ENCODE measurements at places on chromosomes 12 and 14.

DNA sequence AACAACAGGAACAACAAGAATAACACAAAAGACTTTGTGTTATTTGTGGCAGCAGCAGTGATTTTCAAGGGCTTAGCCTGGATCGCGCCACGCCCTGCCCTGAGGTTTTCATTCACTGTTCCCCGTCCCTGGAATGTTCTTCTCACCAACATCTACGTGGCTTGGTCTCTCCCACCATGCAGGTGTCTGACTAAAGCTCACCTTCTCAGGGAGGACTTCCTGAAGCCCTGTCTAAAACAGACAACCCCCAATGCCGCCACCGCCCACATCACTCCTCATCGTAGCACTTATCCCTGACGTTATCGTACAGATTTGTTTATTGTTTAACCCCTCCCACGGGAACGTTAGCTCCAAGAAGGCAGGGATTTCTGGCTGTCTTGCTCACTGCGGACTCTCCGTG lies 40.4 kb downstream of the P2RX4 start:
- no peak for DNase-seq

GRCh38 chr14:37970696-37971095 lies 237.0 kb upstream of the SSTR1 start:
- no peak for DNase-seq

GRCh38 chr14:50670866-50671256 lies 2.8 kb upstream of the SAV1 start:
- no peak for DNase-seq

DNA sequence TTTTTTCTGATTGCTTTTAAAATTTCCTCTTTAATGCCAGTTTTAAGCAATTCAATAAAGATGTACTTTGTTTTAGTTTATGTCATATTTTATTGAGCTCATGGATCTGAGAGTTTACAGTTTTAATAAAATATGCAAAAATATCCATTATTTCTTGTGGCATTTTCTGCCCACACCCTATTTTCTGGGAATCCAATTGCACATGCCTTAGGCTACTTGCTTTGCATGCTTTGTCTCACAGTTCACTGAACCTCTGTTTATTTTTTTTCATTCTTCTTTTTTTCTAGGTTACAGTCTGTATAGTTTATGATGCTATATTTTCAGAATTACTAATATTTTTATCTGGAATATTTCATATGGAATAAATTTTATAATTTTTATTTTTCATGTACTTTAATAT lies 1258.0 kb downstream of the FSCB start:
- DNase-seq, result no peak

GRCh38 chr12:530308-530707 lies 70.6 kb downstream of the B4GALNT3 start:
- DNase-seq, result no peak

GRCh38 chr14:61188978-61189808 lies 91.9 kb downstream of the TMEM30B start:
- DNase-seq, result no peak

DNA sequence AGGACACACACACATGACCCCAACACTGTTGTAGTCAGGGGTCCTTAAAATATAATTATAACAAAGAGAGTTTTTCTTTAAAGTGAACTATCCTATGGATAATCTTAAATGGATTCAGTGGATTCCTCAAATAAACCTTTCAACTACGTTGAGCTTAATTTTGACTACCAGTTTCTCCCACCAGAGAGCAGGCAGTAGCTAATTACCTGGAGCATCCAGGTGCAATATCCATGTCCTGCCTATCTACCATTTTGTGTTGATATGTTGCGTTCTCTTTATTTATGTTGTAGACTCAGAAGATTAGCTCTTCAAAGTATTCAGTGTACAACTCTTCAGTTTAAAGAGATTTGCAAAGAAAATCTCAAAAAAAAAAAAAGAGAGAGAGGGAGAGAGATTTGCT lies 127.2 kb upstream of the GZMB start:
- no peak for DNase-seq

- DNase-seq, result no peak
Observed at GRCh38 chr14:85301506-85301905, 228.4 kb upstream of the FLRT2 start.

GRCh38 chr14:71418532-71419245 lies 511.4 kb downstream of the PCNX1 start:
- DNase-seq, result no peak

DNA sequence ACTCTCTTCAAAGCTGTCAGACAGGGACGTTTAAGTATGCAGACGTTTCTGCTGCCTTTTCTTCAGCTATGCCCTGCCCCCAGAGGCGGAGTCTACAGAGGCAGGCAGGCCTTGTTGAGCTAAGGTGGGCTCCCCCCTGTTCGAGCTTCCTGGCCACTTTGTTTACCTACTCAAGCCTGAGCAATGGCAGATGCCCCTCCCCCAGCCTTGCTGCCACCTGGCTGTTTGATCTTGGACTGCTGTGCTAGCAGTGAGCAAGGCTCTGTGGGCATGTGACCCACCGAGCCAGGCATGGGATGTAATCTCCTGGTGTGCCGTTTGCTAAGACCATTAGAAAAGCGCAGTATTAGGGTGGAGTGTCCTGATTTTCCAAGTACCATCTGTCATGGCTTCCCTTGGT lies 900.4 kb upstream of the MDGA2 start:
- DNase-seq, result no peak

DNA sequence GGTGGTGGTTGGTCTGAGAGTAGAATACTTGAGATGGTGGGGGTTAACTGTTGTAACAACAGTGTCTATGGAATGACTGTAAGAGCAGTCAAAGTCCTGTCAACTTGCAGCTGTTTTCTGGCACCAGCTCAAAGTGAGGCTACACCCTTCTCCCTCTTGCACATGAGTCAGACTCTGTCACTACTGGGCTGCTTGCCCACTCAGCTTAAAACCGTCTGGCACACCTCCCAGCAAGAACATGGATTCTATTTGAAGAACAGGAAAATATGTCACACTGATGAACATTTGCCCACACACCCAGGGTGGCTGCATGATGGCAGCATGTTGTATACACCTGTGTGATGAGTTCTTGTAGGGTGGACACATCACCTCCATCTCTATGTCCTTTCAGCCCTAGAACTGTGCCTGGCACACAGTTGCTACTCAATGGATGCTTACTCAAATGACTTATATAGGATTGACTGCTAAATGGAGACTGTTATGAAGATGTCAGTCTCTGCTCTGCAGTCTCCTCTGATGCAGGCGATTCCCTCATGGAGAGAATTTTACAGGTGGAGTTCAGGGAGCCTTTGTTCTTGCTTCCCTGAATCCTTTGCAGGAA lies 19.3 kb upstream of the SERPINA6 start:
- no peak for DNase-seq

DNA sequence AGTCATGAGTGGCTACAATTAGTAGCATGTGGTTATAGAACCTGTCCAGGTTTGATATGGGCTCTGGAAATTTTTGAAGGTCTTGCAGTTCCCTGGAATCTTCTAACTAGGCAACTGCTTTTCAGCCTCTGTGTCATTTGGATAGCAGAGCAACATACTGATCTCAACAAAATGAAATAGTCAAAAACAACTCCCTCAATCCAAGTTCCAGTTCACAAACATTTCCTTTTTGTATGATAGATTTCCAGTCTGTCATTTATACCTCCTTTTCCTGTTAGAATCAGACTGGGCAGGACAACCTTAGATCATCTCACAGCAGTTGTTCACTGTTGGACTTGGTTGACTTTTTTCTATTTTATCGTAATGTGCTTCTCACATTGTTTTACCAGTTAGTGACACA lies 442.1 kb upstream of the PDE3A start:
- DNase-seq, result no peak

- no peak for DNase-seq
Observed at GRCh38 chr12:57444744-57445143, 10.2 kb downstream of the INHBC start.

DNA sequence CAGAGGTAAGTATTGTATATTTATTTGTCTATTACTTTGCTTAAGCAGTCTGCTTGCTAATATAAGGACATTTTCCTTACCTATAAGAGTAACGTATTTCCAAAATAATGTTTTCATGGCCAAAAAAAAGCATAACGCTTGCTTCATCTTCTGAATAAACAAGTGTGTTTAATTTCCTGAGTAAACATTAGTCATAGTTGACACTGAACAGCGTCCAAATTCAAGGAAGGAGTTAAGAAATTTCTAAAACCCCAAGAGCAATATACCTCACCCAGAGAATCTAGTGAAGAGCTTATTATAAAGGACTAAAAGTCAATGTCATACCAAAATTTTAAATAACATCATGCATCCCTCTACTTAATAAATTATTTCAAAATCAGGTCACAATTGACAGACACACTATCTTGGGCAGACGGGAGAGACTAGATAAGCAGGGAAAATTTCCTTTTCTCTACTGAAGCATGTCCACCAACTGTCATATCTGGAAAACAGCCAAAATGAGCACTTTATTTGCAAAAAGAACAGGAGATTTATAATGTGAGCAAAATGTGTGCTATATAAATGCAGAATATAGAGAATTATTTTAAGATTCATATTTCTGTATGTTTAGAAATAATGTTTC lies 25.1 kb downstream of the ANKS1B start:
- DNase-seq, result no peak

GRCh38 chr14:75979648-75980565 lies 1.9 kb downstream of the TGFB3 start:
- DNase-seq, result no peak

DNA sequence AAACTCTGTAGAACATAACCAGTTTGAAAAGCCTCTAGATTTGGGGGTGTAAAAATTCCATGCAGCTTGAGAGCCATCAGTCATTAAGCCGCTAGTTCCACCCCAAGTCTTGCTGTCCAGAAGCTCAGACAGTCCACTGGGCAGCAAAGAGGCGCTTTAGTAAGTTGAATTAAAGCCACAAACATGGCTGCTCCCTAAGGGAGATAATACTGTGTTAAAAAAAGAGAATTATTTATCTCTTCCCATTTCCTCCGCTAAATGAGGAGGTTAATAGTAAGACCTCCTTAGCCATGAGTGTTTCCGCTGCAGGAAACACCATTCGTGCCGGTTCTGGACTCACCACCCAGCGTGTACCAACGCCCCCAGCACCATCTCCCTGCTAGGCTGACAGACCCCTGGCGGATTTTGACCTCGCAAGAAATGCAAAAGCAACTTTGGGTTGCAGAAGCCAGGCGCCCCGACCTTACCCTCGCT lies 536 bp downstream of the TM7SF3 start:
- DNase-seq, result no peak

GRCh38 chr14:81465507-81466228 lies 65.5 kb upstream of the STON2 start:
- no peak for DNase-seq

DNA sequence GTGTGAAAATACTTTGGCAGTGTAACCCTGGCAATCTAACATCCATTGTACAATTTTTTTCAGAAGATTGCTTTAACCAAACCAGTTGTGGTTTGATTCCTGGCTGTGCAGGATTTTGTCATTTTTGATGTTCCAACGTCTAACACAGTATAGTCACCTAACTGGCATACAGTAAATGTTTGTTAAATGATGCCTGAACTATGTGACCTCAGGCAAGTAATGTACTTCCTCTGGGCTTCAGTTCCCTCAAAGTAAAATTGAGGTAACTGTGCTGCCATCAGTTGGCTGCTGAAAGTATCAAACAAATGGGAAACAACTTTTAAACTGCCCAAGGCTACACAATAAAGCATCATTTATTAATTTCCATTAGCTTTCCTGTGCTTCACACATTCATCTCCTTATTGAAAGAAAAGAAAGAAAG lies 4.3 kb downstream of the TM7SF3 start:
- no peak for DNase-seq

GRCh38 chr14:26867171-26867757 lies 269.4 kb upstream of the NOVA1 start:
- DNase-seq, result no peak

- DNase-seq, result no peak
Observed at GRCh38 chr14:33347796-33348195, 409.1 kb downstream of the NPAS3 start.

DNA sequence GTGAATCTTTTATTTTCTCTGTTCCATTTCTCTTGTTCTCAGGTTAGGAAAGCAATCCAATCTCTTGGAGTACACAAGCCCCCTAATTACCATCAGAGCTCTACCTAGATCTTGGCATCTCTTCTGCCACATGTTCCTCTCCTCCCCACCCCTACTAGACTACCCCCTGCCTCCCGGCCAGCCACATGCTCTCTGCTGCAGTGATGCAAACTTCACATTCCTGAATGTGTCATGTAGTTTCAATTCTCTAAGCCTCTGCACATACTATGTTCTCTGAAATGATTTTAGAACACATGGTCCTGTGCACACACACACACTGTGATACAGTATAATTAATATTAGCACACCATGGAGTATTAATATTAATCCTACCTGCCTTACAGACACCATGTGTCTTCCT lies 104.6 kb downstream of the EFCAB11 start:
- no peak for DNase-seq

DNA sequence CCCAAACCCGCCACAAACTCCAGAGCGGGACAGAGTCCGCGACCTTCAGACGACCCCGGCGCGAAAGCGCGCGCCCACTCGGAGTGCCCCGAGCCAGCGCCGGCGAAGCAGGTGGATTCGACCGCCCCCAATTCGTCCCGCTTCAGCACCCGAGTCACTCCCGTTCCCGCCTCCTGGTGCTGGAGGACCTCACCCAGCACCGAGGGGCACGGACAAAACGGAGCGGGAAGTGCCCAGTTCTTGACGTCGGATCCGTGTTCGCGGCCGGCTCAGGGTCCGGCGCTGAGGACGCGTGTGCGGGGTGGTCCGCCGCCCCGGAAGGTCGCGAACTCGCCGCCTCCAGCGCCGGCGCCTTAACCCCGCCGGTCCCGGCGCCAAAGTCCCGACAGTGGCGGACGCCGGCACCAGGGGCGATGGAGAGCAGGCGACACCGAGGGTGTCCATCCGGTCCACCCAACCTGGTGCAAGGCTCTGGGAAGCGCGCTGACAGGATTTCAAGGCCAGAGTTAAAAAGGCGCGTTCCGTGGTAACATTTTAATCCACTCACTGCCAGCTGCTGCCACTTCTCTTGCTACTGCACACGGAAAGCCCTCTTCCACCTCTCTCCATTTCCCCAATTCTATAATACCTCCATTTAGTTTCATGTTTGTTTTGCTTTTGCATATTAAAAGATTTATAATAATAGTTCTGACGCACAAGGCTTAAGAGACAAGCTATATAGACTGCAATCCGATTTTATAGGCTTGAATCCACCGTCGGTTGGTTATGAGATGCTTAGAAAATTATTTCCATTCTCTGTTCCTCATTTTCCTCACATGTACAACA lies 240.0 kb upstream of the CPNE8 start:
- peak; percentile 1 for DNase-seq

DNA sequence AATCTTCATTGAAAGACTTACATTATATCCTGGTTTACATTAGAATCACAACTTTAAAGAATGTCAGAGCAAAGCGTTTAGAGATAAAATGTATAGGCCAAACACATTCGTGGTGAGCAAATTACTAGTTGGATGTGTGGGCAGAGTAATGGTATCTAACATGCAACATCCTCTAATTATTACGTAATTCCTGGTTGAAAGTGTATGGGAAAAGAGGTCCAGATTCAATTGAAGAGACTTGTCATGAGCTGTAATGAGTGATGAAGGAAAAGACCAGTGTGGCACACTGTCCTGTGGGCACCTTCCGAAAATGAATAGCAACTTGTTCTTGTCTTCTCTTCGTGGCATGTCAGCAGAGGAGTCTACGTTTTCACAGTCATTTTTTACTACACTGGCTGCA lies 192.8 kb downstream of the LRIG3 start:
- no peak for DNase-seq

Data from stimulated activated CD4-positive, alpha-beta T cell treated with anti-CD3 and anti-CD28 coated beads, Interleukin-12 subunit alpha, Interleukin-12 subunit beta, amount 100 ng/mL, for 24 hours (primary cell).